Stimulated activated CD4-positive, alpha-beta T cell treated with anti-CD3 and anti-CD28 coated beads, Interleukin-2, amount 100 ng/mL, for 24 hours (primary cell): ENCODE measurements at places on chromosomes 5 and 9.

GRCh38 chr9:68416936-68417564 lies 60.6 kb downstream of the PGM5 start:
- DNase-seq: no peak

- no peak for DNase-seq
Observed at GRCh38 chr9:96078897-96079490, 203.5 kb downstream of the ERCC6L2 start.

- DNase-seq: no peak
Observed at GRCh38 chr9:13165956-13166355, 113.5 kb downstream of the MPDZ start.

DNA sequence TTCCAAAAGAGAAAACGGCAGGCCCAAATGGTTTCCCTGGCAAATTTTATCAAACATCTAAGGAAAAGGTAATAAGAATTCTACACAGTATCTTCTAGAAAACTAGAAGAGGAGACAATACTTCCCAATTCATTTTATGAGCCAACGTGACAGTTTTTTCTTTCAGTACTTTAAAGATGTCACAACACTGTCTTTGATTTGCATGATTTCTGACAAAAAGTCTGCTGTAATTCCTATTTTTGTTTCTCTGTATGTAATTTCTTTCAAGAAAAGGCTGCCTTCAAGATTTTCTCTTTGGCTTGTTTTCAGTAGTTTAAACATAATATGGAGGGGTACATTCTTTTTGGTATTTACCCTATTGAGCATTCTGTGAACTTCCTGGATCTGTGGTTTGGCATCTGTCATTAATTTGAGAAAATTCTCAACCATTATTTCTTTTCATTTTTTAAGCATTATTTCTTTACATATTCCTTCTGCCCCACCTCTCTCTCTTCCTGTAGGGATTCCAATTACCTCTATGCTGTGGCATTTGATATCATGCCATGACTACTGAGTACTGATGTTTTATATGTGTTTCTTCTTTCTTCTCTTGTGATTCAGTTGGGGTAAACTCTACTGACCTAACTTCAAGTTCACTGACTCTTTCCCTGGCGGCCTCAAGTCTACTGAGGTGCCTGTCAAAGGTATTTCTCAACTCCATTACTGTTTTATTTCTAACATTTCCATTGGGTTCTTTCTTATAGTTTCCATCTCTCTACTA lies 32.2 kb downstream of the ANKS6 start:
- no peak for DNase-seq

DNA sequence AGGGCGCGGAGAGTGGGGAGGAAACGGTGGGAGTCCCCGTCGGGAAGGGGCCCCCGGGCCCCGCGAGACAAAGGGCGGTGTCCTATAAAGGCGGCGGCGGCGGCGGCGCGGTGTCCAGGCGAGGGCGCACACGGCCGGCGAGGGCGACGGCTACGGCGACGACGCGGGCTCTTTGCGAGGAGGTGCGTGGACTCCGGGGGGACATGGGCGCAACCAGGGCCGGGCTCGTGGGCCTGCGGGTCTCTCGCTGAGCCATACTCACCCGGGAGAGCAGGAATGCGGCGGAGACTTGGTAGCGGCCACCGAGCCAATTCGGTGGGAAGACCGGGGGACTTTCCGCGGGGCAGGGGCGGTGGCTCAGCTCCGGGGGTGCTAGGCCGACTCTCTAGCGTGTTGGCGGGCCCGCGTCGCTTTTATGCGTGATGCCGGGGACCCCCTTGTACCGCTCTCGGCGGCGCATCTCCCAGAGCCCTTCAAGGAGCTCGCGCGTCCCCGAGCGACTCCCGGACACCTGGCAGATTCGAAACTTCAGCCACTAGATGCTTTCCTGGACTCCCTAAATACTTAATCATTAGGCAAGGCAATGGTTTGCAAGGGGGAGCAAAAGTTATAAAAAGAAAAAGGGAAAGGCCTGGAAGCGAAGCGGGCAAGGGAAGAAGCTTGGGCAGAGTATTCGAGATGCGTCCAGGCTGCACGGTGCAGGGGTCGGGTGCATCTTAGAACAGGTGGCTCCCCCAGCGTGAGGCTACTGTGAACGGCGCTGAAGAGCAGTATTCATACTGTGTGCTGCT lies 5.9 kb upstream of the TAL2 start:
- peak; percentile 28 for DNase-seq

DNA sequence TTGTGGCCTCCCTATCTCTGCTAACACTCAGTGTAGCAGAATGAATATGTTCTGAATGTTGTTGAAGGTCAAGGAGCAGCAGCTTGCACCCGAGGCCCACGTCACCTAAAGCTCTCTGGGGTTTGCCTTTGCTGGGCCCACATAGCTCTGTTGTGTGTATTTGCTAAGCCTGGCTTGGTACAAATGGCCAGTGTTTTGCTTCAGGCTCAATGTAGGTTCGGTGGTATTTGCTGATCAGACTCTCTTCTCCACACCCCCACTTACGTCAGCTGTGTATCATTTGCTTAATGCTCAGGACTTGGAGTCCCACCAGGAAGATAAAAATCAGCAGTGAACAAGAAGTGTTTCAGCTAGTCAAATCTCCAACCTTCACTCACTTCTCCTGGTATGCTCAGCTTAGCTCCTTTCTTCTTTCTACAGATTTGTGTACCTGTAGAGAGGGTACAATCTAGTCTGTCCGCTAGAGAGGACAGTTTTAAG lies 4.8 kb upstream of the RFESD start:
- DNase-seq: no peak

DNA sequence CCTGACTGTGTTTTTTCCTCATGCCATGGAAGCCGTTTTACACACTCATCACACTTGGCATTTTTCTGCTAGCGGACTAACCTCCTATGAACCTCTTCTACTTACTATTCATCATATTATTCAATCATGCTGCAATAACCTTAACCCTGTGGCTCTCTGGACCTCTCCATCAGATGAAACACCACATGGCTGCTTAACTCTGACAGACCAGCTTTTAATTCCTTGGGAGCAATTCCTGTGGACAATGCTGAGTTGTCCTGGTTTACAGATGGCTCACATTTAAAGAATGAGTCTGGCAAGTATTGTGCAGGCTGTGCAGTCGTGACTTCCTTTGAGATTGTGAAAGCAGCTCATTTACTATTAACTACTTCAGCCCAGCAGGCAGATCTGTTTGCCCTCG lies 9.0 kb downstream of the OR1J1 start:
- no peak for DNase-seq

DNA sequence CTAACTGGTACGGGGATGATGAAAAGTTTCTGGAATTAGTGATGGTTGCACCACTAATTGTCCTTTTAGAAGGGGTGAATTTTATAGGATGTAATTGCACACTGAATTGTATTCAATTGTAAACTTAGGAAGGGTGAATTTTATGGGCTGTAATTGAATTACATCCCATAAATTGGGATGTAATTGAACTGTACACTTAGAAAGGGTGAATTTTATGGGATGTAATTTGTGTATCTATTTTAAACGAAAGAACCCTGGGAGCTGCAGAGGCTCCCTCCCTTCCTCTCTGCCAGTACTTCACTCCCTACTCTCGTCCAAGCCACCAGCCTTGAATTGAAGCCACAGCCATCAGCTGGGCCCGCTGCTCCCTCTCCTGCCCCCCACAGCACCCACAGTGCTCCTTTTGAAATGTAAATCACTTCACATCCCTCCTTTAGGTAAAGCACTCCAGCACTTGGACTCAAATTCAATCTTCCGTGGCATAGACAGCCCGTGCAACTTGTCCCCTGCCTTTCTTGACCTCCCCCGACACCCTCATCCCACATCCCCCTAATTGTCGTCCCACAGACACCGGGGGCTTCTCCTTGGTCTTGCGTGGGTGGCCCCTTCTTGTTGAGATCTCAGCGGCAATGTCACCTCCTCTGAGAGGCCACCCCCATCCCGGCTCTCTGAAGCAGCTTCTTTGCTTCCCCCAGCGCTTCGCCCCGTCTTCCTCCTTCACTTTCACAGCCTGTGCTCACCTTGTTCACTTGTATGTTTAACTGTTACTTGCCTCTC lies 84.2 kb upstream of the HRH2 start:
- DNase-seq: no peak

DNA sequence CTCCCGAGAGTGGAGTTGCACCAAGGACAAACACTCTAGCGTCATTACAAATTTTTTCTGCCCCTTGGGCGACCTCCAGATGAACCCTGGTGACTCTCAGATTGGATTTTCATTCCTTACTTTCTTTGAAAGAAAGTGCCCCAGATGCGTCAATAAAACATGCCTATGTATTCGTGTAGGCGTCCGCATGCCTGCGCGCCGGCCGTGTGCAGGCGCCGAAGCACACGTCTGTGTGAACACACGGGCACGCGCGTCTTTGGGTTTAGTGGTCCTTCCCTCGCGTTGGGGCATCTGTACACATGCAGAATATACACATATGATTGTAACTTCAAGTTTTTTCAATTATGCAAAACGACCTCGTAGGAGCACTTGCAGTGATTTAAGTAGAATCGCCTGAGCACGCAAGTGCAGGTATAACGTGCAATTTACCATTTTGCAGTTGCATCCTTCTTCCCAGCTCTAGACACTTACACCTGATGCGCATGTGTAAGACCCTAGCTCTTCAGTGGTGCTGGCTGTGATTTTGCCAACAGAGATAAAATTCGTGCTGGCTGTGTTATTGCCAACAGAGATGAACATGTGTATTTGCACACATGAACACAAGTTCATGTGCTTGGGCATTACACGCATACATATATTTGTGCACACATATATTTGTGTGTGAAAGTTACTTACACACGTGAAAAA lies 1.9 kb upstream of the LHX2 start:
- no peak for DNase-seq

DNA sequence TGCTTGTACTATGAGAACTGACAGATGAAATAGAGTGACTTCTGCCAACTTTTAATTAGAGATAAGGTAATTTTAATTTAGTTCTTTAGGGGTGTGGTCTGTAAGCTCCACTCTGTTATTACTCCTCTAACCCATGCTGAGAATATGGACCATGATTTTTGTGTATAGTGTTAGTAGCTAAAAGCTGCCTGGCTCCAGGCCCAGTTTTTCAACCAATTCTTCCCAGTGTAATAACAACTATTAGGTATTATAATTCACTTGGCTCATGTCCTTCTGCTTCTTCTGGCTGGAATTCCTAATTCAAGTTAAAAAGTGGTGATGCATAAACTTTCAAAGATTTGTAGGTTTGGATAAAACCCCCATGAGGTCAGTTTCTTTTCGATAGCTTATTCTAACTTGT lies 216.3 kb downstream of the ISL1 start:
- DNase-seq: no peak

GRCh38 chr5:149202910-149203451 lies 61.7 kb downstream of the ABLIM3 start:
- no peak for DNase-seq

GRCh38 chr9:23644326-23644725 lies 181.7 kb downstream of the ELAVL2 start:
- no peak for DNase-seq

GRCh38 chr5:5335107-5335506 lies 87.4 kb upstream of the ICE1 start:
- DNase-seq: no peak

DNA sequence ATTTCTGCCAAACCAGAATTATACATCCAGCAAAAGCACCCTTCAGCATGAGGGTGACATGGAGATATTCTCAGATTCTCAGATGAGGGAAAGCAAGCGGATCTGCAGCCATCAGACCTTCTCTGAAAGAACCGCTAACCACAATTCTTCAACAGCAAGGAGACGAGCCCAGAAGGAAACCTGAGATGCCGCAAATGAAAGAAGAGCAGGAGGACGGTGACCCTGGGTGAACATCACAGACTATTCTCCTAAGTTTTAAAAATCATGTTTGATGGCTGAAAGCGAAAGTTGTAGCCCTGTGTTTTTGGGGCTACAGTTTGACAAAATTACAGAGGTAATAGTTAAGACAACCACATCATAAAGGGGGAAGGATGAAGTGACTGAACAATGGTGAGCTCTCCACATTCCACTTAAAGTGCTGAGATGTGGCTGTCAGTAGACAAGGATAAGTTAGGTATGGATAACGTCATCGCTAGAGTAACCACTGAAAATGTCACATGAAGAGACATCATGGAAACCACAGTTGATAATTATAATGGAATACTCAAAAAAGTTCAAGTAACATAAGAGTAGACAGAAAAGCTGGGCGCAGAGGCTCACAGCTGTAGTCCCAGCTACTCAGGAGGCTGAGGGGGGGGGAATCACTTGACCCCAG lies 31.5 kb upstream of the NSMF start:
- no peak for DNase-seq

DNA sequence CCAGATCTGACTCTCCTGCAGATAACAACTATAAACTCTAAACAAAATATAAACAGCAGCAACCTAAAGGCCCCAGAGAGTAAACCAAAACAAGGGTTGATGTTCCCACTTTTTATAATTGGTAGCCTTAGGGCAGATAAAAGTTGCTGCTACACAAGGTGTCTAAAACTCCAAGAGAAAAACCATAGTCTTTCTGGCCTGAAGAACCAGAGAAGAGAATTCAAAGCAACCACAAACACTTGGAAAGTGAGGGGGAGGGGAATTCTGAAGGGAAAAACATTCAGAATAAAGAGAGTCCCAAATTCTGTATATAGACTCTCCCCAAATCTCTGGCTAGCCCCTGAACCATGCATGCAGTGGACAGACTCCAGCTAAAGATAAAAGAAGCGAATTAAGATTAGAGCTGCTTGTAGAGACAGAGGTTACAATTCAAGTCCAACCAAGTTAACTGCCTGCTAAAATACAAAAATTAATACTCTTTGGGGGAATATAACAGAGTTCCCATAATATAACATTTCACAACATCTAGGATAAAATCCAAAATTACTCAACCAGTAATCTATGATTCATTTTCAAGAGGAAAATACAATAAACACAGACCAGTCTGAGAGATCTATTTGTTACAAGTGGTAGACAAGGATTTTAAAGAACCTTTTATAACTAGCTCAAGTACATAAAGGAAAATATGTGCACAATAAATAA lies 37.5 kb upstream of the RGMB start:
- no peak for DNase-seq

DNA sequence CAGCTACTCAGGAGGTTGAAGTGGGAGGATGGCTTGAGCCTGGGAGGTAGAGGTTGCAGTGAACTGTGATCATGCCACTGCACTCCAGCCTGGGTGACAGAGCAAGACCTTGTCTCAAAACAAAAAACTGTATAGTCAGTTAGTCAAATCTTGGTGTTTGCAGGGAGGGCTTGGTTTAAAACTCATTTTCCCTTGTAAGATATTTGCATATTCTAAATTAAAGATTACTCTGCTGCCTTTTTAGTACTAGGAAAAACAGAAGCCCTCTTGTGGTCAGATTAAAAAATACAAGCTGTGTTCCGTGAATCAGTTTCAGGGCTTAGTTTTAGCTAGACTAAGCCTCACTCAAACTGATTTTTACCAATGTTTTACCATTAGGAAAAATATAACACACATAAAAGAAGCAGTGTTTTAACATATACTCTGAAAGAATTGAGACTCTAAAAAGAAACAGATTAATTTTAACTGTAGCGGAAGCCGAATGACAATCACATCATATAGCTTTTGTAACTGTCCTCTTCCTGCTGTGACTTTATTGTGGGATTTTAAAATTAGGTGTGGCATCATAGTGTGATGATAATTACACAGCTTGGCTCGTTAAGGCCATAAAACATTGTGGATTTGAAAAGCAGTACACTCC lies 84.9 kb upstream of the BASP1 start:
- no peak for DNase-seq

- DNase-seq: no peak
Observed at GRCh38 chr5:55915783-55916182, 64.6 kb downstream of the IL31RA start.
